ENCODE measurements at places on chromosomes 1 and 21.

DNA sequence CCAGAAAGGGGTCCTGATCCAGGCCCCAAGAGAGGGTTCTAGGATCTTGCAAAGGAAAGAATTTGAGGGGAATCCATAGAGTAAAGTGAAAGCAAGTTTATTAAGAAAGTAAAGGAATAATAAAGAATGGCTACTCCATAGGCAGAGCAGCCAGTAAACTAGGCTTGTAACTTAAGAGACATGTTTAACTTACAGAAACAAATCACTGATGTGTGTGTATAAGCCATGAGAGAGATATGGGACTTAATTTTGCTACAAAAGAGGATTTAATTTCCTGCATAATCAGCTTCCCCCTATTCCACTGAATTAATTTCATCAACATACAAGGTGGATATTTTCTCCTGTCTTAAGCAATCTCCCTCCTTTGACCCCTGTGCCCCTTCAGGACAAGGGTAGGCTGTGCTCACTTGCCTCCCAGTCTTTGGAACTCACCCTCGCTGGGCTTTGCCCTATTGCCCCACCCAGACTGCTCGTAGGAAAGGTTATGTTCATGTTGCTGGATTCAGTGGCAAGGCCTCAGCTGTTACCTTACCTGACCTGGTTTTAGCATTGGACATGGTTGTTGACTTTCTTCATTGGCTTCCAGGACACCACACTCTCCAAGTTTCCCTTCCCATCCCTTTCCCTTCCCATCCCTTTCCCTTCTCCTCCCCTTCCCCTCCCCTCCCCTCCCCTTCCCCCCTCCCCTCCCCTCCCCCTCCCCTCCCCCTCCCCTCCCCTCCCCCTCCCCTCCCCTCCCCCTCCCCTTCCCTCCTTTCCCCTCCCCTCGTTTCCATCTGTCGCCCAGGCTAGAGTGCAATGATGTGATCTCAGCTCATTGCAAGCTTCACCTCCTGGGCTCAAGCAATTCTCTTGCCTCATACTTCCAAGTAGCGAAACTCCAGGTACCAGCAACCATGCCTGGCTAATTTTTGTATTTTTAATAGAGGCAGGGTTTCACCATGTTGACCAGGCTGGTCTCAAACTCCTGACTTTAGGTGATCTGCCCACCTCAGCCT is 44.6 kb downstream of the TBCE start:
- peak; percentile 40 for DNase-seq

- no peak for DNase-seq
These were observed 16.9 kb upstream of the EFNA1 start for GRCh38 chr1:155110826-155111225.

DNA sequence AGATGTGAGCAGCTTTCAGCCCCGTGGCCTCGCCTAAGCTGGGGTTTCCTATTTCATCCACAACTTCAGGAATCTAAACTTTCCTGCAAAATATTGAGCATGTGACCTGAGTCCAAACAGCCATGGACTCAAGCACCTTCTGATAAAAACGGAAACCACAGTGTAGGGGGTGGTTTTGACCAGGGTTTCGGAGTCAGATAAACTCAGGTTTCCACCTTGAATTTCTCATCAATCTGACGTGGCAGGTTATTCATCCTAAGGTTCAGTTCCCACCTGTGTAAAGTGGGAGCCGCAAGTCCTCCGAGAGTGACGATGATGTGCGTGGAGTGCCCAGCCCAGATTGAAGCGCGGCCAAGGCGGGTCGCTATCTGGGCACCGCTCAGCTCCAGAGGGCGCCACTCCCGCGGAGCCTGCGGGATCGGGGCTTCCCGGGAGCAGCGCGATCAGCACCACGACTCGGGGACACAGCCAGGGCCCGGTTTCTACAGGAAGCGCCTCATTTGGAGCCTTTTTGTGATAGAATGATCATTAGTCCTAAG is 871 bp upstream of the ETS2 start:
- DNase-seq: peak; percentile 80

GRCh38 chr1:228217551-228218344 is 9.9 kb downstream of the OBSCN start:
- no peak for DNase-seq

- no peak for DNase-seq
These were observed 270.7 kb upstream of the C1orf174 start for GRCh38 chr1:4170548-4171340.

GRCh38 chr1:115648717-115649691 is 7.2 kb downstream of the VANGL1 start:
- no peak for DNase-seq

DNA sequence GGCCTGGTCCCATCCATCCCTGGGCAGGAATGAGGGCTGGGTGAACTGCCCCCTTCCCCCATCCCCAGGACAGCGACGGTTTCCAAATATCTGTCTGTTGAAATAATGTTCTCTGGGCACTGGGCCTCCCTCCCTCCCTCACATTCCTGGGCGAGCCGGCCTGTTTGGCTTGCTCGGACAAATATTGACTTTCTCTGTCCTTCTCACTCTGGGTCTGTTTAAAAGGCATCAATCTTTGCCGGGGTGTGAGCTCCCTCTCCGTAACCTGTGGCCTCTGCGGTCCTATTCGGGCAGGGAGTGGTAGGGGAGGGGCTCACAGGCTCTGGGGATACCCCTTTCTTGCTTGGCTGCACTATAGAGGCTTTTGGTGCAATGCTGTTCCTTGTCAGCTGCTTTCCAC is 40.2 kb downstream of the FOXD2 start:
- peak; percentile 86 for DNase-seq
